ENCODE measurements at places on chromosomes 11 and 22.

DNA sequence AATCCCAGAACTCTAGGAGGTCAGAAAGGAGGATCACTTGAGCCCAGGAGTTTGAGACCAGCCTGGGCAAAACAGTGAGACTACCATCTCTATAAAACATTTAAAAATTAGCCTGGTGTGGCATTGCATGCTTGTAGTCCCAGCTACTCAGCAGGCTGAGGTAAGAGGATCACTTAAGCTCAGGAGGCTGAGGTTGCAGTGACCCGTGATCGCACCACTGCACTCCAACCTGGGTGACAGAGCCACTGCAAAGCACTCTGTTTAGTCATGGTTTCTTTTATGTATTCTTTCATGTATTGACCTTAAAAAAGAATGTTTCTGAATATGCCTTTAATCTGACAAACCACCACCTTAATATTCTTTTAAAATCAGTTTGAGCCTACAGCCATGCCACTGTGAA, 52.2 kb downstream of the BIRC2 start:
- no peak for DNase-seq

DNA sequence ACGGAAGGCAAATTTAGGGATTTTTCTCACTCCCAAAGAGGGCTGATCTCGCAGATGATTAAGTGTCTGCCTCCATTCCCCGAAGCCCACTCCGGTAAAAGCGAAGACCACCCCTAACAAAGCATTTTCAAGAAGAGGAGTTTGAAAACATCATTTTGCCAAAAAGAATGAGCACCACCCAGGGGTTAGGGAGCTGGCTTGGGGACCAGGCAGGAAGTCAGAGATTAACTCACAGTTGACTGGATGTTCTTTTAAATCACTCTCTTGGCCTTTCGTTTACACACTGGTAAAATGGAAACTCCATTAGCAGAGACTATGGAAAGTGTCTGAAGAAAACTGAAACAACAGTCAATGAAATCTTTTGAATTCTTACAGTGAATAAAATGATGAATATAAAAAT, 7.9 kb upstream of the TRIM44 start:
- DNase-seq: no peak

GRCh38 chr11:115645631-115646317, 141.6 kb upstream of the CADM1 start:
- DNase-seq: no peak

DNA sequence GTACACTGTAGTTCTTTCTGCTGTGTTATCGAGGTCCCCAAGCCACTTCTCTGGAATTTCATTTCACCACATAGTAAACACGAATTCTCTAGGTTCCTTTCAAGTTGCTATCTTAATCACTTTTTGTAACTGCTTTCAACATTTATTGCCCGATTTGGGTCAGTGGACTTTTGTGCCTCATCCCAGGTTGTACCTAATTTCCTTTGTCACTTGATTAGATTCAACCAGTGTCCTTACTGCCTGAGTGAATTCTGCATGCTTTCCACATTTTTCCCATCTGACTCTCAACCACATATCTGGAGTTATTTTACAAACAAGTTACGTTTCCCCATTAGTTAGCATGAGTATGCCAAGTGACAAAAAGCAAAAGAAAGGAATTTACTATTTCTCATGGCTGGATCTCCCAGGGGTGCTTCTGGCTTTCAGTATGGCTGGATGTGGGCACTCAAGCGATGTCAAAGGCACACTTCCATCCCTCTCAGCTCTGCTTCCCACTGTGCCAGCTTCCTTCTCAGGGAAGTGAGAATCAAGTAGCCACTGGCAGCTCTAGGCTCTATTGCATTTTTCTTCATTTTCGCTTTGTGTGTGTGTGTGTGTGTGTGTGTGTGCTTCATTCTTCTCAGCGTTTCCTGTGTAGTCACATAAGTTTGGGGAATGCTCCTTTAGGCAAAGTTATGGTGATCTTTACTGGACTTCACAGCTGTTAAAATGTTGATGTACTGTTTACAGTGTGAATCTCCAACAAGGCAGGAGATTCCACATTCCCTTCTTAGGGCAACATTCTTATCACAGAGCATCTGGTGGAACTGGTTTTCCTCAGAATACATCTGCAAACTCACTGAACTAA, 128.9 kb downstream of the DBX1 start:
- no peak for DNase-seq

DNA sequence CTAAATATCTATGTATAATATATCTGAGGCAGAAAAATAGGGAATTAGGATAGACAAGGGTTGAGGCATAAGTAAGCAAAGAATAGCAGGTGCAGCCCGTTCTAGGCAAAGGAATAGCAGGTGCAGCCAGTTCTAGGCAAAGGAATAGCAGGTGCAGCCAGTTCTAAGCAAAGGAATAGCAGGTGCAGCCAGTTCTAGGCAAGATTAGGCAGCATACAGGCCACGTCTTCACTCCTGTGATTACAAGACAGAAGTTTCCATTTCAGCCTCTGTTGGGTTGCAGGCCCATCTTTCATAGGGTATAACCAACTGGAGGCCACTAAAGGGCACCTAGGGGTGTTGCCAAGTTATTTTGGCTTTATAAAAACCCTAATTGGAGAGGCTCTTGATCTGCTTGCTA, 28.8 kb upstream of the CHORDC1 start:
- no peak for DNase-seq

GRCh38 chr11:35211952-35212351, 73.0 kb downstream of the CD44 start:
- DNase-seq: no peak

GRCh38 chr22:48676266-48677167, 1151.2 kb downstream of the BRD1 start:
- no peak for DNase-seq

All from HL-60 (cell line).